Upper lobe of left lung (tissue), 6 donors: ENCODE measurements at places on chromosomes 6 and 20.

DNA sequence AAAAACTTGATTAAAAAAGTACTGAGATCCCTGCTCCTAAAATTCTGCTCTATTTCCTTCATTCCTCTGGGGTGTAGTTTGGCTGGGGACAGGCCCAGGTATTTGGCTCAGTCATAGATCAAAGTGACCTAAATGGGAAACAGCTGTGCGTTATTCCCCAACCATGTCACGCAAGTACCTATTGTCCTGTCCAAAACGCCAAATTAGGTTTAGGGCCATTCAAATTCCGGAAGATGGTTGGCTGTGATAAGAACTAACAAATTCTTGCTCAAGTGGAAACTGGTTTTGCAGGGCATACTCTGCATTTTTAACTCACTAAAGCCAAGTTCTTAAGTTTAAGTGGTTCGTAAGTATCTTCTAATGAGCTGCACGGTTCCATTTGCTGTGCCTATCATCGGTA is 147.6 kb upstream of the TMEM170B start:
- peak; percentile 75 for DNase-seq

DNA sequence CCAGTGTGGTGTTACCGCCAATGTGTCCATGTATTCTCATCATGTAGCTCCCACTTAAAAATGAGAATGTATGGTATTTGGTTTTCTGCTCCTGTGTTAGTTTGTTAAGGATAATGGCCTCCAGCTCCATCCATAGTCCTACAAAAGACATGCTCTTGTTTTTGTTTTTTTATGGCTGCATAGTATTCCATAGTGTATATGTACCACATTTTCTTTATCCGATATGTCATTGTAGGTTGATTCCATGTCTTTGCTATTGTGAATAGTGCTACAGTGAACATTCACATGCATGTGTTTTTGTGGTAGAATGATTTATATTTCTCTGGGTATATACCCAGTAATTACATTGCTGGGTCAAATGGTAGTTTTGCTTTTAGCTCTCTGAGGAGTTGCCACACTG is 207.2 kb downstream of the CDKAL1 start:
- DNase-seq, result no peak

DNA sequence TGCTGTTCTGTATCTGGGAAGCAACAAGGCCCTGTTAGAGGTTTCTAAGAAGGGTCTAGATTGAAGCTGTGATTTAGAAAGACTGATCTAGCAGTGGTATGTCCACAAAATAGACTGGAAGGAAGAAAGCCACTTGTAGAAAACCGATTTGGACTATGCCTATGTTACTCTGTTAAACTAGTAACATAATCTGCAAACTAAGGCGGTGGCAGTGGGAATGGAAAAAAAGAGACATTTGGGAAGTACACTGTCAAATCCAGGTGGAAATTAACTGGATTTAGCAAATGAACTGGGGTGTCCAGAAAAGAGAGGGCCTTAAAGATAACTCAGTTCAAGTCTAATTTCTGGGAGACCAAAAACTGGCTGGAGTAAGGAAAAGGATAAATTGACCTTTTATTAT is 11.6 kb downstream of the ILRUN start:
- DNase-seq, result no peak

- no peak for DNase-seq
These were observed 57.0 kb upstream of the PREP start for GRCh38 chr6:105459864-105460263.

DNA sequence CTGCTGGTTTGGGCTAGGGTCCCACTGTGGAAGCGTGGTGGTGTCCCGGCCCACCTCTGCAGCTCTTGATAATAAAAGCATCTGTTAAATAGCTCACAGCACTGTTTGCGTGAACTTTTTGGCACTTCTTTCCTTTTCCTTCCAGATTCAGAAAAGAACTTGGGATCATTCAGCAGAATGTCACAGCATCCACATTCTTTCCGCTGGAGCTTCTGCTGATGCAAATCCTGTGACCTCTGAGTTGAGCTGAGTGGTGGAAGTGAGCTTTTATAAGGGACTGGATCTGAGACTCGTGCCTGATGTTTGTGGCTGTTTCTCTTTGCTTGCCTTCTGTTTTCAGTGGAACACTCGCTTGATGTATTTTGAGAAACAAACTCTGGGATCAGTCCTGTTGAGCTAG is 3.9 kb downstream of the OSBPL2 start:
- DNase-seq, result no peak

DNA sequence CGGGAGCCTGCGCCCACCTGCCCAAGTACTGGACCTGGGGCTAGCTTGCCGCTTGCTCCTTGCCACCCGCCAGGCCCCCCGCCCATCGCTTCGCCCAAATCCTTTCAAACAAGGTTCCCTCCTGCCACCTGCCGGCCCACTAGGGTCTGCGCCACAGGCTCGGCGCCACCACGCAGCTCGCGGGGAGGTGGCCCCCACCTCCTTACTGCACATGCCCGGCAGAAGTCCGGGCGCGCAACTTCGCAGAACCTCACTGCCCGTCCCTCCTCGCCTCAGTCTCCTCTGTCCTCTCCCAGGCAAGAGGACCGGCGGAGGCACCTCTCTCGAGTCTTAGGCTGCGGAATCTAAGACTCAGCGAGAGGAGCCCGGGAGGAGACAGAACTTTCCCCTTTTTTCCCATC is 11.2 kb downstream of the GNAS-AS1 start:
- no peak for DNase-seq

- peak; percentile 25 for DNase-seq
These were observed 21.7 kb upstream of the MYLIP start for GRCh38 chr6:16106991-16107787.

DNA sequence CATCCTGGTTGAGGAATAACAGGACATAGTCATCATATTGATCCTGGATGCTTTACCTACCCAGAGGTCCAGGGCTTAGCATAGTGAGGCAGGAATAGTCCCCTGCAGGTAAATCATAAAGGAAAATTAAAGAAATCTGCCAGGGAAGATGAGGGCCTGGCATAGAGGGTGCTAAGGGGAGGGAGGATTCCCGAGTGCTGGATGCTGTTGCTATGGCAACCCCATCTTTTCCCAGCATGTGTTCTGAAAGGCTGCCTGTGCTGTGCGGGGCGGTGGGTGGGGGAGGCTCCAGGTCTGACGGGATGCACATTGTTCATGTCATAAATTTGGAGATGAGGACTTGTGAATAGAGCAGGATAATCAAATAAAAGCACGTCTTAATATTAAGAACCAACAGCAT is 212.6 kb upstream of the PCSK2 start:
- DNase-seq, result no peak

DNA sequence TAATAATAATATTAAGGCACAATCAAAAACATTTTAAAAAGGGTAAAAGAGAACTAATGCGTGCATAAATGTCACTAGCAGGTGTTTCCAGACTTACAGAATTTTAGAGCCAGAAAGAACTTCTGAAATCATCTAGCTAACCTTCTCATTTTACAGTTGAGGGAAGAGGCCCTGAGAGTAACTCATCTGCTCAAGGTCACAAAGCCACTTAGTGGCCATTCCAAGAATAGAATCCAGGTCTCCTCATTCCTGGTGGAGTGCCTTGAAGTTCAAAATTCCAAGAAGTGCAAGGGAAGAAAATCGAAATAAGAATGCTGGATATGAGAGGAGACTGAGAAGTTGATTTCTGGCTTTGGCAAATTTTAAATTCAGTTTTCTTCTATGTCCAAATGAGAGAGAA is 3.2 kb upstream of the KIAA0408 start:
- DNase-seq, result no peak

DNA sequence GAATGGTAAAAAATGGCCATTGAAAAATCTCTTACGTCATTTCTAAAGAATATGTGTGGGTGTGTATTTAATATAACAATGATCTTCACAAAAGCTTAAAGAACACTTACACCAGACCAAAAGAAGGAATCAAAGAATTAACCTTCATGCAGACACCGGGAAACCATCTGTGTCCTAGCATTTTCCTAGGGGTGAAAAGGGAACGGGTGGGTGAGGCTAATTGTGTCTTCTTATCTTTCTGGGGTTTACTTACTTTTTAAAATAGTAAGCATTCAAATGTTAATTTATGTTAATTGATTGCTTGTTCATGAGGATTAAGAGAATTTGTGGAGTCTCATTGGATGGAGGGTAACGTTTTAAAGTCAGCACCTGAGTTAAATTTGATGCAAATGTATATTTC is 47.5 kb downstream of the BMP2 start:
- no peak for DNase-seq

- no peak for DNase-seq
These were observed 33.4 kb downstream of the MTFR2 start for GRCh38 chr6:136216503-136217401.

GRCh38 chr6:130366107-130367005 is 539 bp downstream of the TMEM200A start:
- DNase-seq, result no peak

GRCh38 chr6:133809406-133809805 is 79.5 kb upstream of the TCF21 start:
- no peak for DNase-seq

GRCh38 chr20:25039697-25040437 is 18.1 kb downstream of the ACSS1 start:
- no peak for DNase-seq

DNA sequence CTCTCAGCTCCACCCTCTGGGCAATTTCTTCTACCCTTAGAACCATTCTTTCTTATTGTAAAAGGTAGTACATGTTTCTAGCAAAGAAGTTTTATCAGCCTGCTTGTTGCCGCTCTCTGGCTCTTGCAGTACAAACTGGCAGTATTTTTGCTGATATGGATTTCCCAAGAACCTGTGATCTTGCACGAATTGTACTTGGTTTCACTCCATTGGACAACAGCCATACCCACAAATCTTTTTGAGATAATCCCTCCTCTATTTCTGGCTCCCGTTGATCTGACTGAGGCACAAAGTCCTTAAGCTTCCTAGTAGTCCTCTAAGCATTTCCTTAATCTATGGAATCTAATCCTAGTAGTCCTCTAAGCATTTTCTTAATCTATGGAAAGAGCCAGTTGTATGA is 487.0 kb upstream of the PTCHD4 start:
- DNase-seq, result no peak

DNA sequence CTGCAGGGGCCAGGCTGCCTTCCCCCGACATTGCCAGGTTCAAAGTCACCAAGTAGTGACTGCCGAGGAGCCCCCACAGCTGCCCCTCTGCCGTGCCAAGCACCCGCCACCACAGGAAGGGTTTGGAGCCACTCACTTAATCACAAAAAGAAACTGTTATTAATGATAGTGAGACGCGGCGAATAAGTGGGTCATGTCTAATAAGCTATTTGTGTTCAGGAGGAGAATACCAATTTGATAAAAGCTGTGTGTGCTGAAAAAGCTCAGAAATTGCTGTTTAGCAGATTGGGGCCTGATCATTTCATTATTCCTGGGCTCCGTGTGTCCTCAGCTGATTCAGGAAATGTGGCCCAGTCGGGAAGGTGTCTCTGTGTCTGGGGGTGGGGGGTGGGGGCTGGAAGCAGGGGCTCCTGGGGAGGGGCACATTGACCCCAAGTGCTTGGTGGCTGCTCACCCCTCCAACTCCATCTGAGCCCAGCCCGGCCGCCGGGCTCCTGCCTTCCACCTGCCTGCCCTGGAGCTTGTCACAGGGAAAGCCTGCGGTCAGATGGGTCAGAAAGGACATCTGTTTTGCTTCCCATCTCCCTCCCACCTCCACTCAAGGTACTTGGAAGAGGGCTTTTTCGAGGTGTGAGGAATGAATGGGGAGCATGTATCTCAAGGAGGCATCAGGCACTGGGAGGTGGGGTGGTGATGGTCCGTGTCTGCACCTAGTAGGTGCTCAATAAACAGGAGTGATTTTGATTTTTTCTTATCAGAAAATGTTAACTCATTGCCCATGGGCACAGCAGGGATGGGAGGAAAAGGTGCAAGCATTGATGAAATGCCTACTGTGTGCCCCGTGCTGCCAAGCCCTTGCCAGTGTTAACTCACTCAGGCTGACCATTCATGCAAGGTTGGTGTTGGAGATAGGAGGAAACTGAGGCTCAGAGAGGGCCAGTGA is 3.0 kb downstream of the VSTM2L start:
- DNase-seq, result peak; percentile 71

- DNase-seq, result no peak
These were observed 63.0 kb upstream of the RBM24 start for GRCh38 chr6:17218023-17218748.
